ENCODE measurements at places on chromosomes 4 and X.
A peak's percentile ranks its signal among the peaks of the same experiment; 100 is the strongest.

GRCh38 chrX:69060631-69061408 is 104.4 kb downstream of the PJA1 start:
- DNase-seq: no peak

DNA sequence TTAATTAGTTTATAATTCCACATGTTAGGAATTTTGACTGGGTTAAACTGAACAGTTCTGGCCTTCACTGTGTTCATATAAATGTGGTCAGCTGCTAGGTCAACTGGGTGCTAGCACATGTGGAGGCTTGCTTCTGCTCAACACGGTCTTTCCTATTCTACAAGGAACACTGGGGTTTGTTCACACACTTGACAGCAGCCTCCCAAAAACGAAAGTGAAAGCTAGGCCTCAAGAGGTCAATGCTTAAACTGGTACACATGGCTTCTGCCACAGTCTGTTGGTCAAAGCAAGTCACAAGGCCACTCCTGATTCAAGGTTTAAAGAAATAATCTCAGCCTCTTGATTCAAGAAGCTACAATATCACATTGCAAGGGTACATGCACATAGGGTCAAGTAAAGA is 126.5 kb downstream of the QDPR start:
- DNase-seq: peak; percentile 52

GRCh38 chrX:148416142-148416541 is 84.3 kb upstream of the AFF2 start:
- DNase-seq: no peak

DNA sequence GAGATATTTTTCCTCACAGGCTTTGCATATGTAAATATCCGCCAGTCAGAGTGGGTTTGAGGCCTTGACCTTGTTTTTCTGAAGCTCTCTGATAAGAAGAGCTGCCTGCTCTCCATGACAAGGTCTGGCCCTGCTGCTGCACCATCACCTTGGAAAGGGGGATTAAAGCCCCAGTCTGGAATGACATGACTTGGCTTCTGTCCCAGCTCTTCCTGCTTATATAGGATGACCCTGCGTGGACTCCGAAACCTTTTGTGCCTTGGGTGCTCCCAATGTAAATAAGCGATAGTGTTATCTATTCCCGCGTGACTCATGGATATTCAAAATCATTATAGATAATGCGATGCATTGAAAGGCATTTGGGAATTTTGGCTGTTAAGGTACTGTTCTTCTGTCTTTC is 139.3 kb downstream of the BMPR1B start:
- no peak for DNase-seq

DNA sequence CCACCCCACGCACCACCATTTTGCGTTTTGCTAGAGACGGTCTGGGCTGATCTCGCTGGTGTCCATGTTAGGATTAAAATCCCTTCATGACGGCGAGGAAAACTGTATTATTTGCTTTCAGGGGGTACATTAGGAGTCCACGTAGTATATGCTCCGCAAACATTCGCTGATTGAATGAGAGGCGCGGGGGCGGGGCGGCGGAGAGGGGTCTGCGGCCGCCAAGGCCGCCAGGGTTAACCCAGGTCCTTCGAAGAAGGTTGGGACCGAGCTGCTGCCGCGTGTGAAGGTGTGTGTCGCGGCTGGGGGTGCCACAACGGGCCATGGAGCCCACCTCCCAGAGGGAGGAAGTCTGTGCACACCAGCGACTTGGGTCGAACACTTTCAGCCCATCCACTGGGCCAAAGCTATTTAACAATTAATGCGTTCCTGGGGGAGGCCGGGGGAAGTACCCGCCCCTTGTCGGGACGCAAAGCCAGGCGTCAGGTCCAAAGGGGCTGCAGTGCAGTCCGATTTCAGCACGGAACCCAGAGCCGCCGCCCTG is 6.4 kb upstream of the PITX2 start:
- DNase-seq: no peak

DNA sequence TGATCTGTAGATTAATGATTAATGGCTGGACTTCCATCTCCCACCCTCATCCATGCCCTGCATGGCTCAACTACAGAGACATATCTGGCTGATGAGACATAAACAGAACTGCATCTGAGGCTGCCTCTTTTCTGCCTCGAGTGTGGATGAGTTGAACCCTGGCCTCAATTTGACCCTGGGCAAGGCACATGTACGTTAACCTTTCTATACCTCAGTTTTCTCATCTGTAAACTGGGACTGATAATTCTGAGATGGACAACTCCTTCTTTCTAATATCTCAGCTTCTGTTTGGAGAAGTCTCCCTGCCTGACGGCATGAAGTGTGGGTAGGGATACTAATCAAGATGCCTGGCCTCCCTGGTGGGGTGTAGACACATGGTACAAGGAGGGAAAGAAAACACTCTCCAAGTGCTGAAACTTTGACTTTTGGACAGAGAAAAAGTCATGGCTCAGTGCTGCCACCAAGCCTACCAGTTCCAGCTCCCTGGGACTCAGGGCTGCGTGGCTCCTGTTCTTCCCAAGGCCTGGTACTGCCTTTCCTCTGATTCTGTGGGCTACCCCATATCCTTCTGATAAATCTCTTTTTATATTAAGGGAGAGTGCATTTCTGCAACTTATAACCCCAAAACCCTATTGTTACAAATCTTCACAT is 64.4 kb downstream of the HAUS3 start:
- DNase-seq: no peak

DNA sequence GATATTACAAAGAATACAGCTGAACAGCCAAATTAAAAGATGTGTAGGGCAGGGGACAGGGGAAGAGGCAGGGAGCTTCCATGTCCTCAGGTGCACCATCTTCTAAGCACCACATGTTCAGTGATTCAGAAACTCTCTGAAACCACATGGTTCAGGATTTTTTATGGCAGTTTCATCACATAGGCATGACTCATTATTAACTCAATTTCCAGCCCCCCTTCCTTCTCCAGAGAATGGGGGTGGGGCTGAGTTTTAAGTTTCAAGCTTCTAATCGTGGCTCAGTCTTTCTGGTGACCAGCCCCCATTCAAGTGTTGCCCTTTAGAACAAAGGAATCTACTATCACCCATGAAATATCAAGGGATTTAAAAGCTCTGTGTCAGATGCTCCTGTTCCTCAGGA is 317.8 kb upstream of the GALNT7 start:
- DNase-seq: no peak

- no peak for DNase-seq
Measured at GRCh38 chr4:134345244-134345643, 143.7 kb upstream of the PABPC4L start.

DNA sequence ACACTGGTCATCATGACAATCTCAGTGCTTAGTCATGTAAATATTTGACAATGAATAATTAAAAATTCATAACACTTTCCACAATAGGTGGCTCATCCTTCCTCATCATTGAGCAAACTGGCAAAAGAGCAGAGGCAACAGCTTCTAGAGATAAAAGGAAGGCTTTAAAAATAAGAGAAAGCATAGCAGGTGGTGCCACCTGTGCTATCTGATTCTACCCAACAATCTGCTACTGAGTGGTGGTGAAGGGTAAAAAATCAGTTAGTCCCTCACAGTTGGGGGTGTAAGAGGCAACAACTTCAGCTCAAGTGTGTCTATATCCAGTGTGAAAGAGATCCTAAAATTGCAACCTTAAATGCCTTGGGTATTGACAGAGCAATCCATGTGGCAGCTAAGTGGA is 280.1 kb upstream of the PPARGC1A start:
- DNase-seq: no peak

Measured in activated CD8-positive, alpha-beta T cell treated with anti-CD3 and anti-CD28 coated beads, Interleukin-2, amount 10 ng/mL, durations not matched to agents 7 days and 5 days (primary cell).